Heart left ventricle (tissue), 16 donors: ENCODE measurements at places on chromosomes 16 and 17. TPM values are rescaled to one million over a fixed set of nuclear protein-coding genes. Genes with fewer than 3 reads are reported as not detected.

VAT1 gene
- 76.7 TPM for total RNA-seq

RNF222 gene
- total RNA-seq = not detected

NETO2 gene
- 1.3 TPM for total RNA-seq

SECTM1 gene
- total RNA-seq = 3.6 TPM

TMC5 gene
- total RNA-seq = not detected

CACNA1G gene
- 0.02 TPM for total RNA-seq

CDH1 gene
- total RNA-seq = not detected

ST3GAL2 gene
- 20.1 TPM for total RNA-seq

DNA sequence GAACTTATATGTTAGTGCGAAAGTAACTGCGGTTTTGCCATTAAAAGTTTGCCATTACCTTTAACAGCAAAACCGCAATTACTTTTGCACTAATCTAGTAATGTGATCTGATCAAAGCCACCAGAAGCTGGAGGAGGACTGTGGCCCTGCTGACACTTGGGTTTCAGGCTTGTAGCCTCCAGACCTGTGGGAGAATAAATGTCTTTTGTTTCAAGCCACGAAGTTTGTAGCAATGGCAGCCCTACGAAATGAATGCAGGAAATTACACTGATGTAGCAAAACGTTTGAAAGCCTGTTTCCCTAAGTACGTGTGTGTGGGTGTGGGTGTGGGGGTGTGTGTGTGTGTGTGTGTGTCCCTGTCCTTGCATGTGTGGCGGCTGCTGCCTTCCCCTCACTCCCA lies 66.6 kb downstream of the WSB1 start:
- H3K36me3 ChIP-seq = no peaks in the 10 kb centered on the region
- H3K27me3 ChIP-seq = no peaks in the 10 kb centered on the region
- H3K4me1 ChIP-seq = no peaks in the 10 kb centered on the region
- H3K4me3 ChIP-seq = no peak overlapping the region

GRCh38 chr16:66660422-66661209 lies 35.9 kb downstream of the CMTM4 start:
- H3K27ac ChIP-seq = peak overlapping the region; percentile 49
- no peaks in the 10 kb centered on the region for H3K27me3 ChIP-seq
- peaks cover 17% of the 10 kb centered on the region for H3K4me1 ChIP-seq
- no peak overlapping the region for H3K4me3 ChIP-seq
- H3K36me3 ChIP-seq = no peaks in the 10 kb centered on the region

DNA sequence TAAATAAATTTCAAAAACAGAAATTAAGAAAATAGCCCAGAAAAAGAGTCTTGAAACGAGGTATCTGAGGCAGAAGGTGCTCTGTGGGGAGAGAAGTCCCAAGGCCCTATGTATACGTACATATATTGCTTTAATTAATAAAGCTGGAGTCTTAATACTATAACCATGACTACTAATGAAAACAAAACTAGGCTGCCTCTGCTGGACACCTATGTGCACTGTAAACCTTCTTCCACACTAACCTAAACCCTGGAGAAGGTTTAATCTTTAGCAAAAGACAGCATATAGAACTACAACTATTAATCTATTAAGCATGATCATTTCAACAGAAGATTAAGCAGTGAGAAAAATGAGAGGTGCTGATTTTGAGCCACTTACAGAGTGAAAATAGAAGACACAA lies 153.9 kb upstream of the C17orf78 start:
- H3K27me3 ChIP-seq = no peaks in the 10 kb centered on the region
- no peak overlapping the region for H3K27ac ChIP-seq
- H3K36me3 ChIP-seq = no peaks in the 10 kb centered on the region
- H3K4me3 ChIP-seq = no peak overlapping the region

DNA sequence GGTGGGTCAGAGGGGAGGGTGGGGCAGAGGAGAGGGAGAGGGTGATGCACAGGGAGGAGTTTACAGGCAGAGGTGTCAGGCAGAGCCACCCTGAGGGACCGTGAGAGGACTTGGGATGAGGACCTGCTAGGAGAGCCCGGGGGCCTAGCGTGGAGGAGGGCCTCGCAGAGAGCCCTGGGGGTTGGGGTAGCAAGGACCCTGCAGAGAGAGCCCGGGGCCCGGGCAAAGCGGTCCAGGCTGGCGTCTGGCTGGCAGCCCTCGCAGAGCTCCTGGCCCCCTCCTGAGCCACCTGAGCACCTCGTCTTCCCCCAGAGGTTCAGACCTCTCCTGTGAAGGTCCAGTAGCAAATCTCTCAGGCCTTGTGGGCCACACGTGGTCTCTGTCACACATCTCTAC lies 42.0 kb upstream of the ZNF469 start:
- no peak overlapping the region for H3K27ac ChIP-seq
- no peaks in the 10 kb centered on the region for H3K36me3 ChIP-seq
- DNase-seq = no peak
- no peaks in the 10 kb centered on the region for H3K4me1 ChIP-seq
- no peak overlapping the region for H3K4me3 ChIP-seq
- no peaks in the 10 kb centered on the region for H3K27me3 ChIP-seq

GRCh38 chr17:9902120-9902519 lies 3.0 kb downstream of the RCVRN start:
- H3K27ac ChIP-seq = no peak overlapping the region
- H3K27me3 ChIP-seq = no peaks in the 10 kb centered on the region
- no peaks in the 10 kb centered on the region for H3K36me3 ChIP-seq
- DNase-seq = no peak
- no peak overlapping the region for H3K4me3 ChIP-seq

- no peaks in the 10 kb centered on the region for H3K36me3 ChIP-seq
- H3K4me1 ChIP-seq = no peaks in the 10 kb centered on the region
- no peaks in the 10 kb centered on the region for H3K27me3 ChIP-seq
- no peak overlapping the region for H3K4me3 ChIP-seq
Observed at GRCh38 chr16:83100679-83101078, 473.9 kb downstream of the CDH13 start.

DNA sequence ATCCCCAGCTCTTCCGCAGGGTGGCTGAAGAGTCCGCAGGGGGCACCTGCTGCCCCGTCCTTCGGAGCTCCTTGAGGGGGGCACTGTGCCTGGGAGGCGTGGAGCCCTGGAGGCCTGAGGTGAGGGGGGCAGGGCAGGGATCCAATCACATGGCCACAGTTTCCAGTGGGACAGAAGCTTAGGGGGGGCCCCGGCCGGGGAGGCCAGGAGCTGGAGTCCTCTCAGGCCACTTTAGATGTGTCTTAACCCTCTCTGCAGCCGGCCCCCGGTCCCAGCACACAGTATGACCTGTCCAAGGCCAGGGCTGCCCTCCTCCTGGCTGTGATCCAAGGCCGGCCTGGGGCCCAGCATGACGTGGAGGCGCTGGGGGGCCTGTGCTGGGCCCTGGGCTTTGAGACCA lies 10.8 kb downstream of the ZNF213 start:
- peaks cover 7% of the 10 kb centered on the region for H3K4me1 ChIP-seq
- no peak overlapping the region for H3K27ac ChIP-seq
- no peaks in the 10 kb centered on the region for H3K27me3 ChIP-seq
- no peaks in the 10 kb centered on the region for H3K36me3 ChIP-seq
- H3K4me3 ChIP-seq = no peak overlapping the region
- peak; percentile 15 for DNase-seq

DNA sequence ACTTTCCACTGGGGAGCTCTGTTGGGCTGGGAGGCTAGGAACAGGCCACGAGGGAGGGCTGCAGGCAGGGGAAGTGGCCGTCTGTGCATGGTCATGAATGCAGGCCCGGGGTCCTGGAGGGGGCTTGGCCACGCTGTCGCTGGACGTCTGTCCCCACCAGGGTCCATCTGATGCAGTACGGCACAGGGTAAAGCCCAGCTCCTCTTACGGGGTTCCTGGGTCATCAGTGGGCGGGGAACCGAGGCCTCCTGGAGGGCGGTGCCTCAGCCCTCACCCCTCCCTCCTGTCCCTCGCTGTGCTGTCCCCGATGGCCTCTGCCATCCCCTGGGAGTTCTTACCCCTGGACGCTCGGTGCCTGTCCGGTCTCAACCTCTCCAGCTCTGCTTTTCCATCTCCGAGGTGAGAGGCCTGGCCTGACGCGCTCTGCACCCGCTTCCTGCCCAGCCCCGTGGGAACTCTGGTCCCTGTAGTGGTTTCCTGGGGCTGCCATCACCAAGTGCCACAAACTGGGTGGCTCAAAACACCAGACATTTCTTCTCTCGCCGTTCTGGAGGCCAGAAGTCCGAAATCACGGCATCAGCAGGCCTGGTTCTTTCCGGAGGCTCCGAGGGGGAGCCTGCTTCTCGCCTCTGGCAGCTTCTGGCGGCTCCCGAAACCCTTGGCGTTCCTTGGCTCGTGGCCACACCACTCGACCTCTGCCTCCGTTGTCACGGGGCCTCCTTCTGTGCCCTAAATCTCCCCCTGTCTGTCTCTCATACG lies 182.8 kb downstream of the SEC14L1 start:
- no peaks in the 10 kb centered on the region for H3K36me3 ChIP-seq
- H3K27me3 ChIP-seq = no peaks in the 10 kb centered on the region
- no peak overlapping the region for H3K4me3 ChIP-seq

- no peaks in the 10 kb centered on the region for H3K4me1 ChIP-seq
- H3K27ac ChIP-seq = no peak overlapping the region
- H3K36me3 ChIP-seq = no peaks in the 10 kb centered on the region
Observed at GRCh38 chr16:50472472-50472871, 75.7 kb upstream of the NKD1 start.
